ENCODE measurements at places on chromosomes 4 and X.

DNA sequence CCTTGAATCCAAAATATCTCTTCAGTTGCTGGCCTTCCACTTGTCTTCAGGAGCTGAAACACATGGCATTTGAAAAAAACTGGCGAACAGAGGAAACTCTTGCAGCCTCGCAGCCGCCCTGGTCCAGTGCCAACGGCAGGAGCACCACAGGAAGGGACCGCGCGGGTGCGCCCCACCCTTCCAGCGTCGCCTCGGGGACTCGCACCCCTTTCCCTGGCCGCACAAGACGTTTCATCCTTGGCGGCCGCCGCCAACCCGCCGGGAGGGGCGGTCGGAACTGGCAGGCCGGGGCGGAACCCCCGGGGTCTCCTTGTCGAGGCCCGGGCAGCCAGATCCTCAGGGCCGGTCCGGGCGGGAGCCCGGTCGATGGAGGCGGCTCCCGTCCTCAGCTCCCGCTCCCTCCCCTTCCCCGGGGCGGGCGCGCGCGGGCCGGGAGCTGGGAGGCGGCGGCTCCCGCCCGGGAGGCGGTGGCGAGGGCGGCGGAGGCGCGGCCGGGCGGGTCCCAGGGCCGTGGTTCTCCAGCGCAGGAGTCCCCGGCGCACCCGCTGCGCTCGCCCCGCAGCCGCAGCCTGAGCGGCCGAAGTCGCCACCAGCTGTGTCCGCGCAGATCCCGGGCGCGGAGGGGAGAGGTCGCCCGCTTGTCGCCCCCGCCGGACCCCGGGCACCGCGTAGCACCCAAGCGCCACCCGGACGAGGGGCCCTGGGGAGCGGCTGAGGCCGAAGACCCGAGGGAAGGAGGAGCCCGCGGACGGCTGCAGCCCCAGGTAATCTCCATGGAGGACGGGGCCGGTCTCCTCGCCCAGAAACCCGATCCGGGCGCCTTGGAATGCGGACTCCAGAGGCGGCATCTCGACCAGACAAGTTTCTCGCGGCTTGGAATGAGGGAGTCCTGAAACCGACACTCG lies 886 bp upstream of the NDST3 start:
- no peak for DNase-seq

GRCh38 chrX:115058276-115058675 lies 40.9 kb upstream of the IL13RA2 start:
- no peak for DNase-seq

GRCh38 chr4:110869114-110869513 lies 246.2 kb upstream of the PITX2 start:
- no peak for DNase-seq

- no peak for DNase-seq
Measured at GRCh38 chr4:124783847-124784246, 71.3 kb upstream of the ANKRD50 start.

DNA sequence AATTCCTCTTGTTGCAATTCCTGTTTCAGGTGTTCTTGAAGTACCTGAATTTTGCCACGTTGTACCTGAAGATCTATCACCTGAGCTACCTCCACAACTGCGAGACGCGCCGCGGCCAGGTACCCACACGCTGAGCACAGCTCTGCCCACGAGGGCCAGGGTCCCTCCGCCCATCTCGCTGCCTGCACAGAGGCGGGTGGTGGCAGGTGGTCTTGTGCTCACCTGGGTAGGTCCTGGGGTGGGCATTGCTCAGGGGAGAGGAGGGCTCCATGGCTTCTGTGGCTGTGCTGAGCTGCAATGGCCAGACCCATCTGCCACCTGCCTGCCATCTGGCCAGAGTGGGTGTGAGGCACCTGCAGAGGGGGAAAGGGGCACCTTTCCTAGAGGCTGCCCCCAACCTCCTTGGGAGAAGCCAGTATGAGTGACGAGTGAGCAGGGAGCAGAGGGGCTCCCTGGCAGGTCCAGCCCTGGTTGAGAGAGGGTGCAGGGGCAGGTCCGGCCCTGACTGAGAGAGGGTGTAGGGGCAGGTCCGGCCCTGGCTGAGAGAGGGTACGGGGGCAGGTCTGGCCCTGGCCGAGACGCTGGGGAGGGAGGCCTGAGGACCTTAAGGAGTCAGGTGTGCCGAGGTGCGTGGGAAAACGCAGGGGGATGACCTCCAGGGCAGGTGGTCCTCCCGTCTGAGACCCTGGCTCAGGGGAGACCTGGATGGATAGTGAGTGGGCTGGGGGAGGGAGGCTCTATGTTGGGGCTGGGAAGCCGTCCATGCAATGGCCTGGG lies 10.7 kb downstream of the PDE6B start:
- no peak for DNase-seq

- DNase-seq: no peak
Measured at GRCh38 chr4:176150356-176150682, 45.1 kb downstream of the SPATA4 start.

DNA sequence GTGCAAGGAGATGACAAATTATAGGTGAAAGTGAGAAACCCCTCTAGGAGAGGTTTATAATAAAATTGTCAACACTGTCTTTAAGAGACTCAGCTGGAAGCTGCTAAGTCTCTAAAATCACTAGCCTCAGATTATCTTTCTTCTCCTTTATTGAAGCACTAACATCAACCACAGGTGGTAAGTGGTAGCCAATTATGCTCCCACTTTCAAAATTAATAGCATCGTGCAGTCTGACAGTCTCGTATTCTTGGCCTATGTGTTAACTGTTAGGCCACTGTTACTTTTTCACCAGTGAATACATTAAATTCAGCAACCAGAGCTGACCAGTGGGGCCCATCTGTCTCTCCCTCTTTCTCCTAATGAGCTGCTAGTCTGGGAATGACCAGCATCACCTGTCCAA lies 674.1 kb downstream of the RAPGEF2 start:
- DNase-seq: no peak

DNA sequence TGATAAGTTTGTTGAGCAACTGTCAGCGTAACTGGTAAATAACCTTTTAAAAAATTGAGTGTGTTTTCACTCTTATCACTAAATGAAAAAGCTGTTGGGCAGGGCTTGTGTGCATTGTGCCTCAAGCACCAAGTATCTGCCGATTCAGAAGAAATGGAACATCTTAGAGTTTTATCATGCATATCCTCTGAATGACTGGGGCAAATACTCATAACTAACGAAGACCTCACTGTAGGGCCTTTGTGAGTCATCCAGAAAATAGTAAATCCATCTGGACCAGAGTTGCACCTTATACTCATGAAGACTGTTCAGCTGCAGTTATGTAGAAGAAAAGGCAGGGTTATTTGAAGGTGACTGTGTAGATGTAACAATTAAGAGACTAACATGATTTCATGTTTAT lies 222.1 kb downstream of the CAMK2D start:
- no peak for DNase-seq

- no peak for DNase-seq
Measured at GRCh38 chr4:147823130-147823529, 91.2 kb downstream of the ARHGAP10 start.

GRCh38 chr4:73426666-73427065 lies 9.4 kb upstream of the AFP start:
- DNase-seq: no peak

DNA sequence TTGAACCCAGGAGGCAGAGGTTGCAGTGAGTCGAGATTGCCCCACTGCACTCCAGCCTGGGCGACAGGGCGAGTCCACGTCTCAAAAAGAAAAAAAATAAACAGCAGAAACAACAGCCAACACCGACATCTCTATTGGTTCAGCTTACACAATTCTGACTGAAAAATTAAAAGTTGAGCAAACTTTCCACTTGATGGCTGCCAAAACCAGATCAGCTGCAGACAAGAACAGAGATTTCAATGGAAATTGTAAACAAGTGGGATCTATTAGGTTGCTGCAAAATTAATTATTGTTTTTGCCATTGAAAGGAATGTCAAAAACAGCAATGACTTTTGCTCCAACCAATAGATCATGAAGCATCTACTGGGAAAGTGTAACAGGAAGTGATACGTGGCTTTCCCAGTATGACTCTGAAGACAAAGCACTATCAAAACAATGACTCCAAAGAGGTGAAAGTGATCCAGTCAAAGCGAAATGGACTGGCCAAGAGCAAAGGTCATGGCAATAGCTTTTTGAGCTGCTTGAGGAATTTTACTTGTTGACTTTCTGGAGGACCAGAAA lies 26.3 kb downstream of the UPF3B start:
- DNase-seq: no peak

- DNase-seq: no peak
Measured at GRCh38 chr4:144627663-144628076, 18.3 kb upstream of the HHIP start.

DNA sequence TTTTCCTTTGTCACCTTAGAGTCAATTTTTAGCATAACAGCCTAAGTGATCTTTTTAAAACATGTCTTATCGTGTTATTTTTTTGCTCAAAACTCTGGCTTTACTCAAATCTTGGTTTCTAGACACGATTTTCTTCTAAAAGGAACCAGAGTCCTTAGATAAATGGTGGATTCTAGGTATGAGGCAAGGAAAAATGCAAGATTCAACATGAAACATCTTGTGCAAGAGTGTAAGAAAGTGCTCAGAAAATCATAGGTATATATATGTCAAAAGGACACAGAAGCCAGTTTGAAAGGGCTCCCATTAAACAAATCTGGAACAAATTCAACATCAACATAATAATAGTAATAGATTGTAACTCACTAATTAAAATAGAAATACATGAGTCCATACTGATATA lies 8.1 kb upstream of the ADGRG4 start:
- no peak for DNase-seq

DNA sequence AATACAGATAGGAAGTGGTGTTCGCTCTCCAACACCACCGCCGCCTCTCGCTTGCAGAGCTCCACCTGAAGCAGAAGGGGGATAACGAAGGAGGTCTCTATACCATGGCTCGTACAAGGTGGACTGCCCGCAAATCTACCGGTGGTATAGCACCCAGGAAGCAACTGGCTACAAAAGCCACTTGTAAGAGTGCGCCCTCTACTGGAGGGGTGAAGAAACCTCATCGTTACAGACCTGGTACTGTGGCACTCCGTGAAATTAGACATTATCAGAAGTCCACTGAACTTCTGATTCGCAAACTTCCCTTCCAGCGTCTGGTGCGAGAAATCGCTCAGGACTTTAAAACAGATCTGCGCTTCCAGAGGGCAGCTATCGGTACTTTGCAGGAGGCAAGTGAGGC lies 5.2 kb upstream of the BMP15 start:
- no peak for DNase-seq

DNA sequence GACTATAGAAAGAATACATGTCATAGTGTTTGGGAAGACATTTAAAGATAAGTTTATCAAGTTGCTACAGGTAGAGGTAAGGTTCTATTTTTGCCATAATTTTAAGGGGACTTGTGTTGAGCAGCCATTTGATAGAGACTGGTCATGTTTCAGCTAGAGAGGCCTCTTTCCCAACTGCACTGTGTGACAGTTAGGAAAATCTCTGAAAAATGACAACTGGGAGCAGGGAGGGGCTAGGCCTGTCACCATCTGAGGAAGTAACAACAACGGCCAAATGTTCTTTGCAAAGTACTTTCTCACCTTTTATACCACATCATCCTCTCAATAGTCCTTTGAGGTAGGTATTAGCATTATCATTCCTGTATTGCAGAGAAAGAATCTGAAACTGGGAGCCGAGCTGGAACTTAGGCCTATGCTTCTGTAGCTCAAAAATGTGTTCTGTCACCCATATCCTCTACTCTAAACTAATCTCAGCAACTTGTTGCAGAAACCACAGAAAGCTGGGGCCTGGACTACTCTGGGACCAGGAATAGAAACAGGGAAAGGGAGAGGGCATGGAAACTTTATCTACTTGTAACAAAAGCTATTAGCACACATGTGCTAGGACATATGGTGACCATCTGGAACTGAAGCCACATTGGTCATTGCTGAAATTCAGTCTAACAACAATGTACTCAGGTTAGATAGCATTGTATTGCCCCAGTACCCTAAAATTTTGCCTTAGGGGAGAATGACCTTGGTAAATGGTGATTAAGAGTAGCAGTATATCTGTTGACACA lies 198.9 kb downstream of the MID1IP1 start:
- DNase-seq: no peak

GRCh38 chrX:91066104-91066503 lies 368.5 kb upstream of the PABPC5 start:
- DNase-seq: no peak

DNA sequence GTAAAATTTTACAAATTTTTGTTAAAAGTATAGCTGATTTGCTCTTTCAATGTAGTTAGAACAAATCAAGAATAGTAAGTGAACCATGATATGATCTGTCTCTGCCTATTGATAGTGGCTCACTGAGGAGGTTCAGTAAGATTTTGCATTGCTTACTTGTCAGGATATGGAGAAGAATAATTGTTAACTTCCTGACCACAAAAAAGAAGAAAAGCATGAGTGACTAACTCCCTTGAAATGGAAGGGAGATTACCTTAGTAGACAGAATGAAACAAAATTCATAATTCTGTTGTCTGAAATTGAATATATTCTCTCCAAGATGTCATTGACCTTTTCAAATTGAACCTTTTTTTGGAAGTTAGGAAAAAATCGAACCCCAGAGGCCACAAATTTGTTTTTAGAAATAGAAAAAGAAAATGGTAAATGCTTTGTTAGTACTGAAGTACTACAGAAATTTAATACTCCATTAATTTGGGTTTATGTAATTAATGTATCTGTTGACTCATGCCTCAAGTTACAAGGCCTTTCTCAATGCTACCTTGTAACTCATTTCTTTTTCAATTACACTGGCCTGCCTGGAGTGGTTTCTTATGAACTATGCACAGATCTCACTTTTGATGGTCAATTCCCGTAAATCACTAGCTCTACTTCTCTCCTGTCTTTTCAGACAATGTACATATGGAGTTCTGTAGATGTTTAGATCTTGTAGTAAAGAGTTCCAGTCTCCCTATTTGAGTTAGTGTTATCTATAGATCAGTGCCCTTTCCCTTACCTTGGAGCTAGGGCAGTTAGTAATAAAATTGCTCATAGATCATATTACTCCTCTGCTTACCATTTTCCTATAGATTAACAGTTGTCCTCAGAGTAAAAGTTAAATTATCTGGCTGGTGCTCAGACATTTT lies 139.3 kb downstream of the TLL1 start:
- DNase-seq: no peak

DNA sequence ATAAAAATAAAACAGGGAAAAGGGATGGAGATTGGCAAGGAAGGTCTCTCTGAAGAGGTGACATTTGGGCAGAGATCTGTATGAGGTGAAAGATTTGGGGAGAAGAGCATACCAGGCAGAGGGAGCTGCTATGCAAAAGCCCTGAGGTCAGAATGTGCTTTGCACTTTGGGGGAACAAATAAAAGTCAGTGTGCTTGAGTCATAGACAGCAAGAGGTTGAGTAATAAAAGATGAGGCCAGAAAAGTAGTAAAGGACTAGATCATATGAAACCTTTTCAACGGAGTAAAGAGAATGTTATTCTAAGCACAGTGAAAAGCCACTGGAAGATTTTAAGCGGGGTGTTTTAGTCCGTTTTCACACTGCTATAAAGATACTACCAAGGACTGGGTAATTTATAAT lies 76.5 kb upstream of the TEX13A start:
- DNase-seq: no peak

- DNase-seq: no peak
Measured at GRCh38 chrX:150454083-150454482, 91.0 kb downstream of the MAMLD1 start.
